ENCODE measurements at places on chromosomes 16 and 17.
A peak's percentile ranks its signal among the peaks of the same experiment; 100 is the strongest.

DNA sequence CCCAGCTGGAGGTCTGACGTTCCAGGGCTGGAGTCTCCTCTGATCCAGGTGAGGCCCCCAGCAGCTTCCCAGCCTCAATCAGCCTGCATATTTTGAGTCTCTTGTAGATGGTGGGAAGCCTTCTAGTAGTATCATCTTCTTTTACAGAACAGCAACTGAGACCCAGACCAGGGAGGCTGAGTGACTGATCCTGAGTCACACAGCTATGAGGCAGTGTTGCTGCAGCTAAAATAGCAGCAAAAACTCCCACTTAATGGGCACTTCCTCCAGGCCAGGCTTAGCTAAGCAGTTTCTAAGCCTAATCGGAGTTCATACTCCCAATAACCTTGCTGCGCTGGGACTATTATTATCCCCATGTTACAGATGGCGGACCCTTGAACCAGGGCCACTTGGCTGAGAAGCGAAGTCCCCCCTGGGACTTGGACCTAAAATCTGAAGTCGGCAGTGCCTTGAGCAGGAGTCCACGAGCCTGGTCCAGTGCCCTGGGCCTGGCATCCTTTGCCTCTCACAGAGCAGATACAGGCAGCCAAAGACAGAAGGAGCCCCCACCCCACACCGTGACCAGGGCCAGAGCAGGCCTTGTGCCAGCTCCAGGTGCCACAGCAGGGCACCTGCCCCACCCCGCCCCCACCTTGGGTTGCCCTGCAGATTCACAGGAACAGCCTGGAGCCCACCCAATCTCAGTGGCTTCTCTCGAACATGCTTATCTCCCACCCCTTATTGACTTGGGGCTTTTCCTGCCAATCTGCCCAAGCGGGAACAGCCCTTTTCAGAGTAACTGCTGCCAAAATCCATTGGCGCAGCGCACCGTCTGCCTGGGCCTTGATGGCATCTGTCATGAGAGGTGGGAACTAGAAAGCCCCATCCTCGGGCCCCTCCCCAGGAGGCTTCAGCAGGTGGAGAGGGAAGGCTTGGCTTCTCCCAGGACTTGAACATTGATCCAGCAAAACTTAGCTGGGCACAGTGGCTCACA lies 65.1 kb downstream of the SOCS1 start:
- DNase-seq, result no peak

- no peak for DNase-seq
These were observed 254.4 kb upstream of the CCL2 start for GRCh38 chr17:34000639-34001038.

DNA sequence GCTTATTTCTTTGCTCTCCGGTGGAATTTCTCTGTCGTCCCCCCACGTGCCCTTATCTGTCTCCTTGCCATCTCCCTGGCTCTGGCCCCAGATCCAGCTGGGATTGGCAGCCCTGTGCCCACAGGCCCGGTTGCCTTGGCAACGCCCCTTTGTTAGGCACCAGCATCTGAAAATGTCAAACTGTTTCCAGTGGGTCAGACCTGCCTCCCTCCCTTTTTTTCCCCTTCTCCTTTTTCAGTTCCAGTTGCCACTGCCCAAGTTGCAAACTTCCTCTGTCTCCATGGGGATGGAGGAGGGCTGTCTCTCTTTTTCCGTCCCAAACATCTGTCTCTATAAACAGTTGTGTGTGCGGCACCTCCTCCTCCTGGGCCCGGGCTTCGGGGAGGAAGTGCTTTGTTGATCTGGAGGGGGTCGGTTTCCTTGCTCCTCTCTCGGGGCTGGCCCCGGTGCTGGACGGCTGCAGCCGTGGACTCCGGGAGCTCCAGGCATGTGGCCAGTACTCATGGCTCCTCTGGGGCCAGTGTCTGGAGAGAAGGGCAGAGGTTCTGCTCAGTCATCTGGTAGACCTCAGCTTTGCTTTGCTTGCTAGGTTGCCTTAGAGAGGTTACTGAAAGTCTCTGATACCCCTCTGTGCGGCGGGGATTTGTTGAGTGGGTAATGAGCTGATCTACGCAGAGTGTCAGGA lies 35.3 kb downstream of the SOCS3 start:
- peak; percentile 53 for DNase-seq

- no peak for DNase-seq
These were observed 9.7 kb upstream of the ITGB3 start for GRCh38 chr17:47243737-47244598.

GRCh38 chr17:1558401-1558800 lies 4.2 kb downstream of the PITPNA start:
- no peak for DNase-seq

- no peak for DNase-seq
These were observed 14.7 kb upstream of the FAM83G start for GRCh38 chr17:19019041-19019941.

DNA sequence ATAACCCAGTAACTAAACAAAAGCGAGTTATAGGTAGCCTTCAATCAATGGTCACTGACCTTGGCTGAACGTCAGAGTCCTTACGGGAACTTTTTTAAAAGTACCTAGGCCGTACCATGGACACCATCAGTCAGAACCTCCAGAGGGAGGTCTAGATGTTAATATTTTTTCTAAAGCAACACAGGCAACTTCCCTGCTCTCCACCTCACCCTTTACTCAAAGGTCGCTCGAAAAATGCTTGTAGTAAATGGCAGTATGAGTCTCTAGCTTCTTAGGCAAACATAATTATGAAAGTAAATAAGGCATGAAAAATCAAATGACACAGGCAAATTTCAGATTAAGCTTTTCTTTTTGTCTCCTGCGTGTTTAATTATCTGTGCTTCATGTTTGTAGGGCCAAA lies 82.1 kb downstream of the SLC39A11 start:
- DNase-seq, result no peak

DNA sequence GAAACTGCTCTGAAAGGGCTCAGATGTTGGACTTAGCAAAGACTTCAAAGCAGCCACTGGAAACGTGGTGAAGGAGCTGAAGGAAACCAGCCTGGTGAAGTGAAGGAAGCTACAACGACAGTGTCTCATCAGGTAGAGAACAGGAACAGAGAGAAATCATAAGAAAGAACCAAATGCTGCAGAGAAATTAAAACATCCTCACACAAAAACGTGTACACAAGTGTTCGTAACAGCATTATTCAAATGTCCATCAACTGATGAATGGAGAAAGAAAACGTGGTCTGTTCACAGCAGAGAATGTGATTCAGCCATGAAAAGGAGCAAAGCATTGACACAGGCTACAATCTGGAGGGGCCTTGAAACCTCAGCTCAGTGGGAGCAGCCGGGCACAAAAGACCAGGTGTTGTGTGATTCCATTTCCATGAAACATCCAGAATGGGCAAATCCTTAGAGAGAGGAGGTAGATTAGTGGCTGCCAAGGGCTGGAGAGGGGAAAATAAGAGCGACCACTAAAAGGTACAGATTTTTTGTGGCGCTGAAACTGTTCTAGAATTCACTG lies 26.9 kb downstream of the IFT140 start:
- no peak for DNase-seq

DNA sequence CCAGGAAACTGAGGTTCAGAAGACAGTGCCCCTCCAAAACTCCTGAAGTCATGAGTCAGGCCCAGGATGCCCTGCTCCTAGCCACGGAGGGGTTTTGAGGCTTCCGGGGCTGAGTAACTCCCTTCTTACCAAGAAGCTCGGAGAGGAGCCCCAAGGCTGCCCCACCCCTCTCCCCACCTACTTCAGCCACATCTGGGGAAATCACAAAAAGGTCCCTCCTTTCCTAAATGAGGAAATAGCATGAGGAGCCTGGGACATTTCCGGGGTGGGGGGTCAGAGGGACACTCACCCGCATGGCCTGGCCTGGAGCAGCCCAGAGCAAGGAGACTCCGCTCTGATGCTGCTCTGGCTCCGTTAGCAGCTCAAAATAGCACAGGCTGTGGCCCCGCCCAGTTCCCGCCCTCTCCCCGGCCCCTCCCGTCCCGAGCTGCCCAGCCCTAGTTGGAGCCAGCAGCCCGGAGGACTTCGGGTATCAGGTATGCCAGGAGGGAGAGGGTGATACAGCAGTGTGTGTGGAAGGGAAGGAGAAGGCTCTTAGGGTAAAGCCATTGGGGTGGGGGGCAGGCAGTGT lies 40.1 kb downstream of the MYO18A start:
- peak; percentile 79 for DNase-seq

- DNase-seq, result no peak
These were observed 81.1 kb downstream of the FTO start for GRCh38 chr16:53785044-53785443.
